ENCODE measurements at places on chromosomes 12 and 14.

DNA sequence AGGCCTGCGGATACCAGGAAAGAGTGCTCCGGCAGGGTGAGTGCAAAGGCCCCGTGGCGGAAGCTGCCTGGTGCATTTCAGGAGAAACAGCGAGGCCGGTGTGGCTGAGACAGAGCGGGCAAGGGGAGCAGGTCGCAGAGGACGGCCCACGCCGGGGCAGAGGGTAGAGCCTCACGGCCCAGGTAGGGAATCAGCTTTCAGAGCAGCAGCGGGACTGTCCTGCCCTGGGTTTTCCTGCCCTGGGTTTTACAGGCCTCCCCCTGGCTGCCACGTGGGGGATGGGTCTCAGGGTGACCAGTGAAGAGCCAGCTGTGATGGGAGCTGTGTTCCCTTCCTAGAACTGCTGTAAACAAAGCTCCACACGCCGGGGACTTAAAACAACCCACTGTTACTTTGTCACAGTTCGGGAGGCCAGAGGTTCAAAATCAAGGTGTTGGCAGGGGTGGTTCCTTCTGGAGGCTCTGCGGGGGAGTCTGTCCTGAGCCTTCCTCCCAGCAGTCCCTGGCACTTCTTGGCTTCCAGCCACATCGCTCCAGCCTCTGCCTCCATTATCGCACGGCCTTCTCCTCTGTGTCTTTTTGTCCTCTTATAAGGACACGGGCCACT is 10.4 kb downstream of the NCOR2 start:
- no peak for DNase-seq

- DNase-seq, result no peak
These were observed 808 bp downstream of the ACIN1 start for GRCh38 chr14:23093991-23094665.

GRCh38 chr14:72855913-72856312 is 38.0 kb downstream of the DPF3 start:
- DNase-seq, result no peak

- peak; percentile 73 for DNase-seq
These were observed 1.1 kb downstream of the YY1 start for GRCh38 chr14:100239840-100240667.

DNA sequence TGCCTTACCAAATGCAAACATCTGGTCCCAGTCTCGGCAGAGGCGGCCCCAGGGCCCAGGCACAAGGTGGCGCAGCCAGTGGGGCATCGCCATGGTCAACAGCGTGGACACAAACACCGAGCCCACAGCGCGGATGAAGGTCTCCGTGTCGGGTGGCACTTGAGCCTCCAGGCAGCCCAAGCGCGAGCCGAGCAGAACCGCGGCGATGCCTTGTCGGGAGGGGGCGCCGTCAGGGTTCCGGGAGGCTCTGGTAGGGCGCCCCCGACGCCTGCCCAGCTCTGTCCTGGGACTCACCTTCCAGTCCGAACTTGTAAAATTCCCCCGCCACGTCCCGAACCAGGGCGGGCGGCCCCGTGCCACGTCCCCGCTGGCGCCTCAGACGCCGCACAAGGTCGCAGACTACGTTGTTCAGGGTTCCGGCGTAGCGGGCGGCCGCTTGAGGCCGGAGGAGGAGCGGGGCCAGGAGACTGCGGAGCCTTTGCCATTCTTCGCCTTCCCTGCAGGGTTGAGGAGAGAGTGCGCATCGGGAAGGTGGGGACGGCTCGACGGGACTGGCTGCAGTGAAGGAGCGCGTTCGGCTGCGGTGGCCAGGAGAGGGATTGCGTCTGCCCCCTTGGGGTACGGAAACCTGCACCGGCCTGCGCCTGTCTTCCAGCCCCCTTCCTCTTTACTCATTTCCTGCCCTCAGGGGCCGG is 1.7 kb downstream of the CYP27B1 start:
- DNase-seq, result no peak

DNA sequence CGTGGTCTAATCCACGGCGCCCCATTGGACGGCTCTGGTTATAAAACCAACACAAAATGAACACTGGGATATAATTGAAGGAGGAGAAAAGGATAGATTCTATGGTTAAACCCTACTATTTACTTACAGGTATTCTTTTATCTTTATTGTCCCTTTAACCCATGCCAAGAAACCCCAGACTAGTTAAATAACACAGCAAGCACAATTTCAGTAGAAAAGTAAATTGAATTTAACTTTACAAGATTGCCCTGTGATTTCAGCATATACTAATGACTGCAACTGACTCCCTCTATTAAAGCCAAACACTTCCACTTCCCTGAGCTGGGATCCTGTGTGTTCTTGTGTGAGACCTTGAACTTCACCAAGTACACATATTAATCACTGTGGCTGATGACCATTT is 45.3 kb downstream of the BCL11B start:
- no peak for DNase-seq

- no peak for DNase-seq
These were observed 5.0 kb downstream of the RASAL1 start for GRCh38 chr12:113130457-113131135.

GRCh38 chr14:97848317-97848980 is 1051.3 kb downstream of the VRK1 start:
- no peak for DNase-seq

GRCh38 chr14:67680121-67680602 is 5.7 kb upstream of the VTI1B start:
- DNase-seq, result peak; percentile 56

- no peak for DNase-seq
These were observed 50.7 kb downstream of the A2M start for GRCh38 chr12:9064815-9065606.

- DNase-seq, result no peak
These were observed 57.2 kb upstream of the CISTR start for GRCh38 chr12:53809005-53809404.
